ENCODE measurements at places on chromosomes 6 and 20.

DNA sequence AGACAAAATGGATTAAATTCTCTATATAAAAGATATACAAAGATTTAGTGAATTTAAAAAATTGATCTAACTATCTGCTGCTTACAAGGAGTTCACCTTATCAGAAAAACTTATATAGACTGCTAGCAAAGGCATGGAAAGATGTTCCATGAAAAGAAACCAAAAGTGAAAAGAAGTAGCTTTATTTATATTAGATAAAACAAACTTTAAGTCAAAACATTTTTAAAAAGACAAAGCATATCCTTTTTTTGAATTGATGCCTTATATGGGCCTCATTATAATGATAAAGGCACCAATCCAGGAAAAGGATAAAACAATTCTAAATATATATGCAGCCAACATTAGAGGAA is 334.2 kb downstream of the MEI4 start:
- no peak for DNase-seq

DNA sequence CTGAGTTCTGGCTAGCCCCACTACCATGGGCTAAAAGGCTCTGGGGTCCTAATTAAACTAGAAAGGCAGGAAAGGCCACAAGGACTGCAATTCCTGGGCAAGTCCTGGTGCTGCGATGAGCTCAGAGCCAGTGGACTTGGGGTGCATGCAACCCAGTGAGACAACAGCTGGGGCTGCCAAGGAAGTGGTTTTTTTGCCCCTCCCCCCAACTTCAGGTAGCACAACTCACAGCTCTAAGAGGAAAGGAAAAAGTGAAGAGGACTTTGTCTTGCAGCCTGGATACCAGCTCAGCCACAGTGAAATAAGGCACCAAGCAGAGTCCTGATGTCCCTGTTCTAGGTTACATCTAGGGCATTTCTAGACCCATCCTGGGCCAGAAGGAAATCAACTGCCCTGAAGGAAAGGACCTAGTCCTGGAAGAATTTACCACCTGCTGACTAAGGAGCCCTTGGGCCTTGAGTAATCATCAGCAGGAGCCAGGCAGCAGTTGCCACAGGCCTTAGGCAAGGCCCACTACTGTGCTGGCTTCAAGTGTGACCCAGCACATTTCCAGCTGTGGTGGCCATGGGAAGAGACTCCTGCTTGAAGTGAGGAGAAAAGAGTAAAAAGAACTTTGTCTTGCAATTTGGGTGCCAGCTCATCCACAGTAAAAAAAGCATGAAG is 358.4 kb downstream of the BTBD3 start:
- no peak for DNase-seq

DNA sequence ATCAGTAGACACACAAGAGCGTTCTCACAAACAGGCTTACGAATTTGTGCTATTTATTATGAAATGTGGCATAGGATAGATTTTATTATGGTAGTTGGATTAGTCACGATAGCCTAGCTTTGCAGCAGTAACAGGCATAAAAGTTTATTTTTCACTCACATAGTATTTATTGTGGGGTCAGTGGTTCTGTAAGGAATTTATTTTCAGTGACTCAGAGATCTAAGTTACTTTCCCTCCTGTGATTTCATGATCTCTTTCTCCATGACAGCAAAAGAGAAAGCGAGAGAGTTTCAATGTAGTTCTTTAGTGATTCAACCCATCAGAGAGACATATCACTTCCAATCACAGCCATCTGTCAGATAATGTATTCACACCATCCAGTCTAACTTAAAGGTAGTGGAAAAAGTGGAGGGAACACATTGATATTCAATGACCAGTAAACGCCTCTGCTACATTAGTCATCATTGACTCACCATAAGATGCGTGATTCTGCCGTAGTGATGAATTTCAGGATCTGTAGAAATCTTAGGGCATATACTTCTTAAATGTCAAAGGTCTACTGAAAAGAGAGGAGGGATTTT is 605.5 kb downstream of the HDGFL1 start:
- no peak for DNase-seq

GRCh38 chr6:55669028-55669427 is 90.0 kb upstream of the HMGCLL1 start:
- DNase-seq = no peak

GRCh38 chr6:140269591-140270165 is 895.2 kb upstream of the CITED2 start:
- DNase-seq = no peak

DNA sequence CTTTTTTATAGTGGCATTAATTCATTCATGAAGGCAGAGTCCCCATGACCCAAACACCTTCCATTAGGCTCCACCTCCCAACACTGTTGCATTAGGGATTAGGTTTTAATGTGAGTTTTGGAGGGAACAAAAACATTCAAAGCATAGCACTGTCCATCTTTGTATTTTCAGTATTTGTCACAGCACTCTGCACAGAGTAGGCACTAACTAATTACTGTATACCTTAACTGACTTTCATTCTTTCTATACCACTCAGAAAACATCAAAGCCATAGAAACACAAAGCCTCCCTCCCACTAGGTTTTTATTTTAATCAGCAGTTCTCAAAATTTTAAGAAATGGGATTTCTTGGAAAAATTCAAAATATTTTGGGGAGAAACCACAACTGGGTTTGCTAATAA is 21.8 kb upstream of the AHI1 start:
- DNase-seq = no peak

- no peak for DNase-seq
Measured at GRCh38 chr6:6600875-6601274, 12.4 kb downstream of the LY86 start.

DNA sequence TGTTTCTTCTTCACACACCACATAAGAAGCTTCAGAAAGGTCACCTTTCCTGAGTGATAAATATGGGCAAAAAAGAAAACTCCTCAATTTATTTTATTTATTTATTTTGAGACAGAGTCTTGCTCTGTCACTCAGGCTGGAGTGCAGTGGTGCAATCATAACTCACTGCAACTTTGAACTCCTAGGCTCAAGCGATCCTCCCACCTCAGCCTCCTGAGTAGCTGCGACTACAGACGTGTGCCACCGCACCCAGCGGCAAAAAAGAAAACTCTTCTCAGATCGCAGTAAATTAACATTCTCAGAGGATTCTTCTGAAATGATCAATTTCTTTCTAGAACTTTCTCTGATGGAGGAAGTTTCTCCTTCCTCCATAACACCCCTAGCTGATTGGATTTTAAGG is 111.2 kb downstream of the TRERF1 start:
- DNase-seq = no peak

- no peak for DNase-seq
Measured at GRCh38 chr20:50415516-50416268, 94.5 kb upstream of the PTPN1 start.

DNA sequence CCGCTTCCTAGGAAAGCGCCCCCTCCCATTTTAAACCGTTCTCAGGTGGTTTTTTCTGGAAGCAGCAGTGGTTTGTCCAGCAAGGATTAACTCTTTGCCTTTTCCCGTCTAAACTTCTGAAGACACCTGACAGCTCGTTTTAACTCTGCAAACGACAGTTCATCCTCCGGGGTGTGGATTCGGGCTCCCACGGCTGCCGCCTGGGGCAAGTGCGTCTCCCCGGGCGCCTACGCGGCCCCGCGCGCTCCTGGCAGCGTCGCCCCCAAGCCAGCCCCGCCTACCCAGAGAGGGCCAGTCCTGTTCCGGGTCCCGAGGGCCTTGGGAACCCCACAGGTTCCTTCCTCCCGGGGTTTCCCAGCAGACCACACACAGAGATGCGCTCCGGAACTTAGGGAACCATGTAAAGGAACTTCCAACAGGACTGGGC is 54.4 kb downstream of the PRR18 start:
- peak; percentile 28 for DNase-seq

DNA sequence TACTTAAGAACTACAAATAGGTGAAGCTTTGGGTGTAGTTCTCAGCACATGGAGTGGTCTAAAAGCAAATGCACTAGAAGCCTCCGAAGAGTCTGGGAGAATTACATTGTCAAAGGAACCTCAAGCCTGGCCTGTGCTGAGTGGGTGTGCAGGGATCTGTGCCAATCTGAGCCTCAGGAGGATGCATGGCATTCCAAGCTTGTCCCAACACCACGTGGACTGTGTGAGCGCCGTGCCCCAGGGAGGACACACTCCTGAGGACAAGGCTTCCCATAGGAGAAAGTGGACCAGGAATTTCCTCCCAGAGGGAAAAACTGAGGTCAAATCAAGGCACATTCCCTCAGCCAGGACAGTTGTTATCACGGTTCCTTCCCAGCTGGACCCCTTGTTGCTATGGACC is 185.8 kb downstream of the QKI start:
- no peak for DNase-seq

- no peak for DNase-seq
Measured at GRCh38 chr6:79525272-79526100, 11.7 kb downstream of the LCA5 start.

GRCh38 chr6:36118550-36119107 is 11.7 kb upstream of the MAPK13 start:
- no peak for DNase-seq

- no peak for DNase-seq
Measured at GRCh38 chr6:119326291-119327005, 23.1 kb downstream of the MAN1A1 start.

DNA sequence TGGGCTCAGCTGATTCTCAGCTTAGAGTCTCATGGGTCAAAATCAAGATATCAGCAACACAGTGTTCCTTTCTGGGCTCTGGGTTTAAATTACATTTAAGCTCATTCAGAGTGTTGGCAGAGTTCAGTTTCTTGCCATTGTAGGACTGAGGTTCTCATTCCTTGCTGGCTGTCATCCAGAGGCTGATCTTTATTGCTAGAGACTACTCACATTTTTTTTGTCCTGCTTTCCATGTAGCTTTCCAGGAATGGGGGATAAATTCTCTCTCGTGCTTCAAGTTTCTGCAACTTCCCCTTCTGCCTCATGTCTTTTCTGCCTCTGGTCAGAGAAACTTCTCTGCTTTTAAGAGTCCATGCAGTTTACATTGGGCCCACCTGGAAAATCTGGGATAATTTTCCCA is 86.9 kb downstream of the RFX6 start:
- DNase-seq = no peak

- DNase-seq = no peak
Measured at GRCh38 chr6:14738933-14739332, 506.9 kb upstream of the JARID2 start.

GRCh38 chr6:151690768-151691562 is 116.5 kb upstream of the ESR1 start:
- peak; percentile 30 for DNase-seq
